ENCODE measurements at places on chromosomes 16 and 17.

- no peak for DNase-seq
These were observed 428.4 kb upstream of the CDH5 start for GRCh38 chr16:65938083-65938482.

GRCh38 chr16:82509691-82510430 lies 116.9 kb upstream of the CDH13 start:
- no peak for DNase-seq

GRCh38 chr16:85398688-85399582 lies 214.2 kb upstream of the GSE1 start:
- no peak for DNase-seq

DNA sequence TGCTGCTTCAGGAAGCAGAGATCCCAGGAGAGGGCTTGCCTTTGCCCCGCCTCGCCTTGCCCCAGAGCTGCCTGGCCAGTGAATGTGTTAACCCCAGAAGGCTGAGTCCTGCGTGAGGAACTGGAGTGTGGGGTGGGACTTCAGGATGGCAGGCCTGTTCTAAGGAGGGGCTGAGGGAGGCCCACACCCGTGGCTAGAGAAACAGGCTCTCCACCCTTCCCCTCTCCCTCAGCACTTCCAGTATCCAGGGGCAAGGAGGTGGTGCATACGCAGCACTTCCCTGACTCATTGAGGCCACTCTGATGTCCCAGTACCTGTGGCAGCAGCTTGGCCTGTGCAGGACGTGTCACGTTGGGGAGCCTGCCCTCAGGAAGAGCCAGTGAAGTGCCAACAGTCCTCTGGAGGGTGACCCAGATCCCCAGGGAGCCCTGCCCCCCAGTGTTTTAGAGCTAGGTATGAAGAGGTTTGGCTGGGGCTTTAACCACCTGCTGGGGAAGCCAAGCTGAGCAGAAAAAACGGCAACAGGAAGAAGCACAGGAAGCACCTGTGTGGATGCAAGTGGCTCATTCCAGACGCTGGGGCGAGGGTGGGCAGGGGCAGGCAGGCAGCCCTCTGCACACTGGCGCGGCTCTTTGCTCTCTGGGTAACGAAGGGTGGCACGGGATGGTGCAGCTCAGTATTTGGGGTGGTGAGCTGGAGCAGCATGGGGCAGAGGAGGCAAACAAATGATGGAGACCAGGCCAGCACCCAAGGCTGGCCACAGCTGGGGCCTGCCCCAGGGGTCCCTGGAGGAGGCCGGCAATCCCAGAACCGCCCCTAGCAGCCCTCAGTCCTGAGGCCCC lies 14.7 kb upstream of the CTCF start:
- DNase-seq: no peak

DNA sequence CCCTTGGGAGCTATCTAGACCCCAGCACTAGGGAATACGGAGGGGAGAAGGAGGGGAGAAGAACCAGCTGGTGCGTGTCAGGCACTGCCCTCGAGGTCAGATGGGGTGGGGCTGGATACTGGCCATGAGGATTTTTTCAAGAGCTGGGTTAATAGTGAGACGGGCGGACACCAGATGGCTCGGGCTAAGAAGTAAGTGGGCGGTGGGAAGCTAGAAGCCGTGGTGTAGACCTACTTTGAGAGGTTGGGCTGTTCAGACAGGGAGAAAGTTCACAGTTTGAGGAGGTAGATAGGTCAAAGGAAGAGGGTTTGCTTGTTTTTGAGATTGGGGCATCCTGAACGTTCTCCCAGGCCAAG lies 303.8 kb downstream of the SEC14L1 start:
- DNase-seq: peak; percentile 71

DNA sequence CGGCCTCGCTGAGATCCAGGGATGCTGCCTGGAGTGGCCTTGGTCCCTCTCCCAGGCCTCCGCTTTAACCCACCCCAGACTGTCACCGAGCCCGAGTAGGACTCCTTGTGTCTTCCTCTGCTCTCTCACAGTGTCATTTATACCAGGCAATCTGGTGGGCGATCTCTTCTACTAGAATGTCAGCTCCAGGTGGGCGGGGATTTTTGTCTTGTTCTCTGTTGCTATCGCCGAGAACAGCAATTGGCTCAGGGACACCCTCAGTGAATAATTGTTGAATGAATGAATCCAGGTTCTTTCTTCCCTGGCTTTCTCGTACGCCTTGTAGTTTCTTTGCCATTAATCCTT lies 591 bp downstream of the DHX38 start:
- peak; percentile 8 for DNase-seq

Data from AG10803 (cell line).